Upper lobe of left lung (tissue), 6 donors: ENCODE measurements at places on chromosomes 3 and 15. TPM values are rescaled to one million over a fixed set of nuclear protein-coding genes. Genes with fewer than 3 reads are reported as not detected.

KBTBD13 gene
- total RNA-seq, result not detected

DAZL gene
- total RNA-seq, result not detected

GOLGA6A gene
- not detected for total RNA-seq

NSMCE3 gene
- 10.6 TPM for total RNA-seq

SKOR1 gene
- total RNA-seq, result 0.49 TPM

AGBL1 gene
- 13.5 TPM for total RNA-seq

GPR176 gene
- total RNA-seq, result 3.4 TPM

DNA sequence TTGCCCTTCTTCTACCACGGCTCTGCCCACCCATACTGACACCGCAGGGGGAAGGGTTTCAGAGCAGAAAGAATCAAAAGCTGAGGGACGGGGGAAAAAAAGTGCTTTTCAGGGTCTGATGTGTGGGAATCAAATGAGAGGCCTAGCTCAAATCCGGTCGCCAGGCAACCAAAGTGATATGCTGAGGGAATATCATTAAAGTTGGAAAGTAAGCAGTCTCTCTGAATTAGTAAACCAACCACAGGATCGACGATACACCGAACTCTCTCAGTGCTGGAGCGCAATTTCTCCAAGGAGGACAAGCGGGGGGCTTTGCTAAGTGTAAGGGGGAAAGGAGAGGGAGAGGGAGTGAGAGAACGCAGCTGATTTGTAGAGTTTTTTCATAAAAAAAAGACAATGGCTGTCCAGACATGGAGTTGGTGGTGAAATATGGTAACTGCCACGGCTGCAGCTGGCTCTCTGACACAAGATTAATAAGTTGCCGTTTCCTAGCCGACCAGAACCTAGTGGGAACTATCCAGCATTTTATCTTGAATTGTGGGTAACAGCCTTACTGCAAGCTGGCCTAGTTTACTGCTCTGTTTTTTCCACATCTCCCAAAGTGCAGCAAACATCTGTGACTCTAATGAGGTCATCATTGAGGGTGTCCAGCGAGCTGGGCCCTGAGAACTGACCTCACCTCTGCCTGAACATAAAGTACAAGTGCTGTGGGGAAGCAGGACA lies 530.2 kb downstream of the SOX2 start:
- DNase-seq, result no peak

- no peak for DNase-seq
Observed at GRCh38 chr3:197186887-197187588, 111.4 kb downstream of the DLG1 start.

GRCh38 chr3:187944390-187945179 lies 199.3 kb upstream of the BCL6 start:
- no peak for DNase-seq

- no peak for DNase-seq
Observed at GRCh38 chr15:81532001-81532400, 158.0 kb upstream of the TMC3 start.

GRCh38 chr3:31550452-31551251 lies 17.9 kb downstream of the STT3B start:
- no peak for DNase-seq

DNA sequence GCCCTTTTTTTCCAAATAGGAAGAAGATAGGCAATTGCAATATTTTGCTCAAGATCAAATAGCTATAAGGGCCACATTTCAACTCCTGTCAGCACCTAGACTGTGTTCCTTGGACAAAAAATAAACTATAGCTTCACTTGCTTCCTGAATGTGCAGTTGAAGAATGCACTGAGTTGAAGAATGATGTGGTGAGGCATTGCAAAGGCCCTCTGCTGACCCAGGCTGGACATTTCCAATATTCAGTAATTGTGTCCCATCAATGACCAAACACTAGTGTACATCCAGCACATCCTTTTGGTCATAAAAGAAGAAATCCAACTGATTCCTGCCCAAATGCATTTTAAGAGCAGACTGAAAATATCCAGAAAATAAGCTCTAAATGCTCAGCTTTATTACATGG lies 424.8 kb upstream of the TGFBR2 start:
- DNase-seq, result no peak

DNA sequence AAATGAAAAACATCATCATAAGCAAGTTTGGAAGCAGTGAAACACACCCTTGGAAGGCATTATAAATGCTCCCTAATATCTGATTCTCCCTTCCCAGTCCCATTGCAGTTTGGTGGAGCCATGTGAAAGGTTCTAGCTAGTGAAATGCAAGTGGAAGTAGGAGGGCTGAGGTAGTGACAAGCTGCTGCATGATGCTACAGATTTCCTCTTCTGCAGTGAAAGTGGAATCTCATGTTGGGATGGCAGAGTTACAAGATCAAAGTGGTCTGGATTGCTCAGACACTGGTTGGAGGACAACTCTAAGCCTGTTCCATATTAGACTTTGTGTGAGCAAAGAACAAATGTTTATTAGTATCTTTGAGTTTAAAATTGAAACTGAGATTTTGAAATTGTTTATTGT lies 3.3 kb upstream of the PDCD6IP start:
- no peak for DNase-seq

DNA sequence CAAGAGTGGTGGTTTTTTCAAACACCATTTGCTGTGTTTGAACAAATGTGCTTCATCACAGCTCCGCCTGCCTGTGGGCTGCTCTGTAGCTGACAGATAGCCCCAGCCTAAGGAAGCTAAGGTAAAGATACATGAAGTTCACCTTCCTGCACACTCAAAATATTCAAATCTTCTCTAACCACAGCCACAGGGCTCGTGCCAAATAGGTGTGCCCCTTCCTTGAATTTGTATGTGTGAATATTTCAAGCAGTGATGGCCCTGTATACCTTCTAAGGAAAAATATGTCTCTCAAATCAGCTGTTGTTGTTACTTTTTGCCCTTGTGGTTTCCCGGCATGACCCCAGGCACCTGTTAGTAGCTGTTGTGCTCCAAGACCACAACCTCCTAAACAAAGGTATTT lies 92.8 kb downstream of the CCNL1 start:
- DNase-seq, result no peak

DNA sequence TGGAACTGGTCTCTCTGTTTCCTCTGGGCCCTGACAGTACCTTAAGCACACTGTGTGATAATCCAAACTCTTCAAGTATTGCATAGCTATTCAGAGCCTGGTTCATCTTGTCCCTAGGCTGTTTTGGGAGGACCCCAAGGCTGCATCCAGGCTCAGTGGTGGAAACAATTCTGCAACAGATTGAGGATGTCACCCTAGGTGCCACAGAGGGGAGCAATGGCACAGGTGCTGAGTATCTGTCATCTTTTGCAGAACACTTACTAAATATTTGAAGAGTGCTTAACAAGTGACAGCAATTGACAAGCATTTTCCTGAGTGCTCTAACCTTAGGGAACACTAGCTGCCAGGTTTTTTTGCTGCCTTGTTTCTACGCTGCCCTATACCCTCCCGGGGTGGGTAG lies 27.8 kb downstream of the STARD5 start:
- DNase-seq, result no peak

DNA sequence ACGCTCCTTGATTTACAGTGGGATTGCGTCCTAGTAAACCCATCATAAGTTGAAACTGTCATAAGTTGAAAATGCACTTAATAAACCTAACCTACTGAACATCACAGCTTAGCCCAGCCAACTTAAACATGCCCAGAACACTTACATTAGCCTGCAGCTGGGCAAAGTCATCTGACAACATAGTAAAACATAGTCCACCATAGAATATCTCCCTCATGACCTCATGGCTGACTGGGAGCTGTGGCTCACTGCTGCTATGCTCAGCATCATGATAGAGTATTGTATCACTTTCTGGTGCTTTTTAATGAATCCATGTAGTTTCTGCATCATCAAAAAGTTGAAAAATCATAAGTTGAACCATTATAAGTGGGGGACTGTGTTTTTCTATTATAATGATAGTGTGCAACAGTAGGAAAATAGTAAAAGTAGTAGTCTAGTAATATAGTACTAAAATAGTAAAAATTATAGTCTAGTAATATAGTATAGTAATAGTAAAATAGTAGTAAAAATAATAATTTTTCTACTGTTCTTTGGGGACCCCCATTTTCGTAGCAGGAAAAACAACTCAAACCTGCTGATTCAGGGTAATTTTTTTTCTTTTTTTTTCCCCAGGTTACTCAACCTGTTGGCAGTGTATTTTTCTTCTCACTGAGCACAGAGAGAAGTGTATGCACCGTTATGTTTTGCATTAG lies 233.5 kb downstream of the MYRIP start:
- DNase-seq, result no peak

GRCh38 chr3:13228584-13228983 lies 155.4 kb upstream of the IQSEC1 start:
- no peak for DNase-seq

DNA sequence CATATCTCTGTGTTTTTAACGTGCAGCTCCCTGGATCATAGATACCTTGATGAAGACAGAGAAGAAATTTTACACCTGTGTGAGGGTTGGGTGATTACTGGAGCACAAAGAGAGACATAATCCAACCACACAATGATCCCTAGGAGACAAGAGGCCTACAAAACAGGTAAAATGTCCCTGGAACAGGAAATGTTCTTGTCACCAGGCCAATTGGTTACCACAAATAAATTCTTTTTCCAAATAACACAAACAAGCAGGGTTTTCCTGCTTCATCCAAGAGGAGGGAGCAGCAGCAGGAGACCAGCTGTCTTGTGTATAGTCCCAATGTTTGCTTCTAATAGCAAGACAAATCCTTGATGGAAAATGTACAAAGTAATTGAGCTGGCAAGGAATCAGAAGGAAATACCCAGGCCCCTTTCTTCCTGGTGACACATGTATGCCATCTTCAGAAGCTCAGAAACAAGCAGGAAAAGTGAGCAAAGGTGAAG lies 1.4 kb downstream of the MGLL start:
- DNase-seq, result no peak

DNA sequence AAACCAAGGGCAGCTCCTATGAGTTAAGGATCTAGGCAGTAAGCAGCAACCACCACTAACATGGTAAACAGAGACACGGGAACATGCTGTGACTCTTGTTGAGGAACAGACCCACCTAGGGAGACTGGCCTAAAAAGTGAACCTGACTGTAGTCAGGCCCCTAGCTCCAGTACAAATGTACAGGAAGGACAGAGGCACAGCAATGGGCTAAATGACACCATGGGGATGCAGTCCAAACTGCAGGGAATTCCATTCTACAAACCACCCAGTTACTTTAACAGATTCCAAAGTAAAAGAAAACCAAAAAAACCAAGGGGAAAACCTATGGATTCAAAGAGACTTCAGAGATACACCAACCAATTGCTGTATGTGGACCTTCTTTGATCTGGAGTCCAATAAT lies 28.2 kb upstream of the CGNL1 start:
- no peak for DNase-seq

GRCh38 chr3:111932946-111933345 lies 45.9 kb upstream of the ABHD10 start:
- DNase-seq, result no peak

DNA sequence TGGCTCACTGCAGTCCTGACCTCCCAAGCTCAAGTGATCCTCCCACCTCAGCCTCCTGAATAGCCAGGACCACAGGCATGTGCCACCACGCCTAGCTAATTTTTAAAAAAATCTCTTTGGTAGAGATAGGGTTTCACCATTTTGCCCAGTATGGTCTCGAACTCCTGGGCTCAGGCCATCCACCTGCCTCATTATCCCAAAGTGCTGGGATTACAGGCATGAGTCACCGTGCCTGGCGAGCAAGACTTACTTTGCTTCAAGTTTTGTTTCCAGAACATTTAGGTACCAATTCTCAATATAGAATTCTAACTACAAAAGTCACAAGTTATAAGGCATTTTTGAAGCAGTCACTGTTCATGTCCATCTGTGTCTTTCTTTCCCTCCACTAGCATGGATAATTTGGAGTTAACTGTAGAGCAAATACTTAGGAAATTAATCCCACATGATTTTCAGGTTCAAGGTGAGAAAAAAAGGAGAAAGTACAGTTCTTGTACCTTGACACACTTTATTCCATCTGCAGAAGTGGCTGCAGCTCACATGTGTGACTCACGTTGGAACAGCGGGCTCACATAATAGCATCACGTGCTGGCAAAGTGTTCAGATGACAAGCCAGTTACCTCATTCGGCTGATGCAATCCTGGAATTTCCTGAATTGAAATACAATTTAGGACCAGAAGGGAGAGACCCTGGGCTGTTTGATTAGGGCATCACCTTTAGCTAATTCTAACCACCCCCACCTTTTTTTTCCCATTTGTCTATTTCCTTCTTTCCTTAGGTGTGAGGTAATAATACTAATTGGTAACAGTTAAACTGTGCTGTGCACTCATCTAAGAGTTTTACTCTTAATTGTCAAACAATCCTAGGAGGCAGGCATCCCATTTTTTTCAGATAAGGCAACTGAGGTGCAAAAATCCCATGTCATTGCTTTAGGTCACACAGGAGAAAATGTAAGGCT lies 46.9 kb upstream of the NEDD4 start:
- DNase-seq, result no peak

- no peak for DNase-seq
Observed at GRCh38 chr15:48285329-48286214, 45.7 kb upstream of the DUT start.

- DNase-seq, result no peak
Observed at GRCh38 chr3:15065550-15066007, 464 bp upstream of the MRPS25 start.

GRCh38 chr15:42136513-42136912 lies 19.9 kb downstream of the PLA2G4F start:
- DNase-seq, result no peak

DNA sequence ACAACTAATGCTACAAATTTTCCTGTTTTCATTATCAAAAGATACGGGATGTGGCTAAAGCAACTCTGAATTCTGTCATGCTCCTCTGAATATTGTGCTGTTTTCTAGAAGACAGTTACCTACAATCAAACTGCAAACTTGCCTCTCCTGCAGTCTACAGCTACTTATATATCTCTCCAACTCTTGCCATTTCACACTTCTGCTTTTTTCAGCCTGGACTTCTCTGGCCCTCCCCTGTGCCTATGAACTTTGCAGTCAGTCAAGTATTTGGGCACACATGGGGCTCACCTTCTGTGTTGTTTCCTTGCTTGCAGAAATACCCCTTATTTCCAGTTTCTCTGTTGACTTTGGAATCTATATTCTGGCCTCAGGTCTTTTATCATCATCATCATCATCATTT lies 575.6 kb downstream of the GRM7 start:
- DNase-seq, result no peak

- DNase-seq, result no peak
Observed at GRCh38 chr3:123113889-123114450, 47.1 kb downstream of the PDIA5 start.

GRCh38 chr15:26069231-26069641 lies 206.1 kb upstream of the ATP10A start:
- DNase-seq, result no peak

DNA sequence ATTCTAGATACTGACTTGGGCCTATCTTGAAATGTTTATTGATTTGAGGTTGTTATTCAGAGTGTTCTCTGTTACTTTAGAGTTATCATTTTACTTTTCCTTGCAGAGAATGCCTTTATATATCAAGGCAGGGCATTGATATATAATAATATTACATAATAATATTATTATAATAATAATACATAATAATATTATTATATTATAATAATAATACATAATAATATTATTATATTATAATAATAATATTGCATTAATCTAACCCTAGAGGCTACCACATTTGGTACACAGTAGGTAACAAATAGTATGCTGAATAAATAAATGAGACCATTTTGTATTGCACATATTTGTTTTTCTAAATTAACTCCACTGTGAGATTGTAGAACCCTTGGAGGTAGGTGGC lies 216.3 kb downstream of the EFHB start:
- no peak for DNase-seq
